ENCODE measurements at places on chromosomes 2 and 18.

DNA sequence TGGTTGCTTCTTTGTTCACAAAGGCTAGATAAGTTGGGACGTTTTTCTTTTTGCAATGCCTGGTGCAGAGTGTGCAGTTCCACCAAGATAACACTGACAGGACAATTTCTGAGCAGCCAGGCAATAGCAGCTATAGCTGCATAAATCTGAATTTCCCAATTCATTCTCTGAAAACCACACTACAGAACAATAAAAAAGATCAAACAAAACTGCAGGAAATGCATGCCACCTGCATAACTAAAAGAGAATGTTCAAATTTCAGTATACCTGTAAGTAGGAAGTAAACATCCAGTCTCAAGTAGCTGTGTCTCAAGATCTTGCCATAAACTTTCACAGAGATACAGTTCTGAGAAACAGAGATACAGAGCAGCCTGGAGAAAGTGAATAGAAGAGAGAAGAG is 5.3 kb upstream of the KCTD18 start:
- no peak for DNase-seq

DNA sequence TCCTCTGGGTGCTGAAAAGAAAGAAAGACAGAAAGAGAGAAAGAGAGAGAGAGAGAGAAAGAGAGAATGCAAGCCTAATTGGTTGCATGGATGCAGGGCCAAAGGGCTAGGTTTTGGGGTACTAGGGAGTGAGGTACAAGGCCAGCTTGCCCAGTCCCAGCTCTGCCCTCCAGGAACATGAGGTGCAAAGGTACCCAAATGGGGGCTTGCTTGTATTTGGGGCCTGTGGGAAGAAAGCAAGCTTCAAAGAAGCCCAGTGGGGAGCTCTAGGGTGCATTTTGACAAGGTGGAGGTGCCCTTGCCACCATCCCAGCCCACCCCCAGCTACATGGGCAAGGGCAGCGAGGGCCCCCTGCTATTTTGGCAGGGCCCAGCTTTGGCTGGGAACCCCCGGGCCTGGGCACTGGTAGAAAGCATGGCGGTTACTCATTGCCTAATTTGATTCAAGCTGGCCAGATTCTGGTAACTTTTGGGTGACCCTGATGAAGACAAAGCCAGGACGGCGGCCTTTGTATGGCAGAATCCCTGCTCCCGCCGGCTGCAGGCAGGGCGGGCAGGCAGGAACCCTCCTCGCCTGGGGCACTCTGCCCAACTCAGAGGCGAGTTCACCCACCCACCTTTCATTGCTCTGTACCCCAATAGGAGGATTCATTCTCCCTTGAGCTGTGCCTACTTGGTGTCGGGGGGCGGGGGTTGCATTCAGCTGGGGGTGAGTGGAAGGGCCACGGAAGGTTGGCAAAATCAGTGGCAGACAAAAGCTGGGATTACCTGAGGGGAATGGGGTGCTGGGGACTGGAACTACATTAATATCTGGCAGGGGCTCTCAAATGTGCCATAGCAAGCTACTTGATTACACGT is 537 bp upstream of the HOXD4 start:
- no peak for DNase-seq

GRCh38 chr2:160667811-160668210 is 174.2 kb upstream of the RBMS1 start:
- no peak for DNase-seq

DNA sequence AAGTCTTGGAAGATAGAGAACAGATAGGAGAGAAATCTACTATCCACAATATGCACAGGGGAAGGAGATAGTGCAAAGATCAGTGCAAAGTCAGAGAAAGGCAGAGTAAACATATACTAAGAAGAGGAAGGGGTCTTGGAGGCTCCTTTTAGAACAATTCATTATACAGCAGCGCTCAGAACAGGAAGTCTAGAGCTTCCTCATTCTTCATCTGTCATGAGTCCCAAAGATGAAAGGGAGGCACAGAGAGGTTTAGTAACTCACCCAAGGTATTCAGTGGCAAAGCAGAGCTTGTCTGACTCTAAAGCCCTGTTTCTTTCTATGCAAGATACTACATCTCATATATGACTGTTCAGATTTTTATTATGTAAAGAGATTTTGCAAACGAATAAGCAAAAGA is 1.4 kb downstream of the SP110 start:
- DNase-seq = no peak

- no peak for DNase-seq
Measured at GRCh38 chr2:144893464-144893863, 373.5 kb upstream of the ZEB2 start.

- no peak for DNase-seq
Measured at GRCh38 chr2:168480825-168481585, 24.9 kb downstream of the CERS6 start.

DNA sequence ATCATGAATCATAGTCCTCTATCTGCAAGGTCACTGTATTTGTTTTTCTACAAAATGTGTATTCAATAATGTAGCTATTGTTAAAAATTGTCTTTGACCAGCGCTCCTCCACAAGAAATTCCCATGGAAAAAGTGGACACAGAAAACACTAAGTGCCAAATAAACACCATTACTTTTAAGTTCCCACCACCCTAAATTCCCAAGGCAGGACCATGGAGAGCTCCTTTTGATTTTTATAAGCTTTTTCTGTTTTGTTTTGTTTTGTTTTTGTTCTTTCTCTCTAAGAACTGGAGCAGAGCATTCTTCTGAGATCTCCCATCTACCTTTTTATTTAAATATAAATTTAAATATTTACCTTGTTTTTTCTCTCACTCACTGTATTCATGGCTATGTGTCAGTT is 44.5 kb downstream of the LRATD1 start:
- no peak for DNase-seq

GRCh38 chr2:105168543-105168942 is 73.0 kb upstream of the GPR45 start:
- DNase-seq = no peak

DNA sequence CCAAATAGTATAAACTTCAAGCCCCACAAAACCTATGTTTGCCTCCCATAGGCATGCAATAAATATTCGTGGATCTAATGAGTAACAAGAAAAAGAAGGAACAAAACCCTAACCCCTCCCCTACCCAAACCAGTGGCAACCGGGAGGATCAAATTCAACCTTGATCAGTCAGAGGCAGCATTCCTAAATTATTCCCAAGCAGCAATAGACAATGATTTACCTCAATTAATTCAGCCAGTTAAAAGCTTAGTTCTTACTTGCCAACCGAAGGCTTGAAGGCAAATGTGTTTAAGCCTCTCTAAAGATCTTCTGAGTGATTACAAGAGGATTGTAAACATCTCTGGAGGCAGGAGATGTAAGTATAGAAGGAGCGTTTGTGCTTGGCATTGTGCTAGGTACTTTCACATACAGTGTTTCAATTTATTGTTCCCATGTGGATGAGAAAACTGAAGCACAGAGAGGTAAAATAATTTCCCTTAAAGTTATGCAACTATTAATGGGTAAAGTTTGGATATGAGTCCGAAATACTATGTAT is 197.7 kb downstream of the MTX2 start:
- no peak for DNase-seq

DNA sequence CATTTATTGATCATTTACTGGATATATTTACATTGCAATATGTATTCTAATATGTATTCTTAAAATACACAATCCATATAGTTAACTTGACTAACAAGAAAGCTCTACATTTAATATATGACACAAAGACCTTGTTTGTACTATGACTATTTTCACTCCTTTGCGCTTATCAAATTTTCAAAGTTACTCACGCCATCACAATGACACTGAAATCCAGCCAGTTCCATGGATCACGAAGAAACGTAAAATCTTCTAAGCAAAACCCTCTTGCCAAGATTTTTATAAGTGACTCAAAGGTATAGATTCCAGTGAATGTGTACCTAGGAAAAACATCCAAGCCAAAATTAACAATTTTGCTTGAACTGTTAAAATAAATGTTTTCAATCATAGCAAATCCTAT is 39.6 kb downstream of the SCN3A start:
- no peak for DNase-seq

DNA sequence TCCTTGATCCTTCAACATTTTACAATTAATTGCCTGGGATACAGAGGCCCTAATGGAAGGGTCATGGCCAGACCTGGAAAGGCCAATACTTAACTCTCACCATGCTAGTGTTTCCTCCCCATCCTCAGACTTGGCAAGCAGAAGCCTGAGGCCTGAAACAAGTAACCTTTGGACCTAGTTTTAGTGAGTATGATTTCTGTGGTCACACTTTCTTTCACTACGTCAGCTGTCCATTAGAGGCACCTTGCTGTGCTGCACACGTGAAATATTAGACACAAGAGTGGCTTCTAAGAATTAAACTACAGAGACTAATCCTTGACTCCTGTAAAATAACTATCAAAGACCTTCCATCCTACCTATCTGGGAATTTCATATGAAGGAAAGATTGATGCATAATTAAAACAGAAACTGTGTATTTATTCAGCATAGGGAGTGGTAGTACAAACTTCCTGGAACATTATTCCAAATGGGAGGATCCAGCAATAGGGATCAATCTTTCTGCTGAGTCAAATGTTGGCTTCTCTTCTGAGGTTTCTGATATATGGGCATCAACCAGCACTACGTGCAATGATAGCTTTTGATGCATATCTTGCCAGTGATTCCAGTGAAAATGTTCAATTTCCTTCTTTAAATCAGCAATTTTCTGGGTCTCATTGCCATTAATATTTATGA is 249.7 kb downstream of the IKZF2 start:
- no peak for DNase-seq

GRCh38 chr2:15662026-15662425 is 70.4 kb downstream of the DDX1 start:
- no peak for DNase-seq

GRCh38 chr18:59900222-59901128 is 679 bp downstream of the PMAIP1 start:
- DNase-seq = peak; percentile 41

- no peak for DNase-seq
Measured at GRCh38 chr2:128313091-128313836, 5.4 kb downstream of the HS6ST1 start.

GRCh38 chr2:65934992-65935629 is 499.8 kb upstream of the MEIS1 start:
- no peak for DNase-seq

GRCh38 chr2:20669562-20670314 is 2.8 kb downstream of the GDF7 start:
- no peak for DNase-seq

GRCh38 chr2:199692489-199692888 is 158.5 kb downstream of the FTCDNL1 start:
- peak; percentile 33 for DNase-seq

GRCh38 chr2:207926133-207926988 is 99.0 kb downstream of the PLEKHM3 start:
- no peak for DNase-seq

DNA sequence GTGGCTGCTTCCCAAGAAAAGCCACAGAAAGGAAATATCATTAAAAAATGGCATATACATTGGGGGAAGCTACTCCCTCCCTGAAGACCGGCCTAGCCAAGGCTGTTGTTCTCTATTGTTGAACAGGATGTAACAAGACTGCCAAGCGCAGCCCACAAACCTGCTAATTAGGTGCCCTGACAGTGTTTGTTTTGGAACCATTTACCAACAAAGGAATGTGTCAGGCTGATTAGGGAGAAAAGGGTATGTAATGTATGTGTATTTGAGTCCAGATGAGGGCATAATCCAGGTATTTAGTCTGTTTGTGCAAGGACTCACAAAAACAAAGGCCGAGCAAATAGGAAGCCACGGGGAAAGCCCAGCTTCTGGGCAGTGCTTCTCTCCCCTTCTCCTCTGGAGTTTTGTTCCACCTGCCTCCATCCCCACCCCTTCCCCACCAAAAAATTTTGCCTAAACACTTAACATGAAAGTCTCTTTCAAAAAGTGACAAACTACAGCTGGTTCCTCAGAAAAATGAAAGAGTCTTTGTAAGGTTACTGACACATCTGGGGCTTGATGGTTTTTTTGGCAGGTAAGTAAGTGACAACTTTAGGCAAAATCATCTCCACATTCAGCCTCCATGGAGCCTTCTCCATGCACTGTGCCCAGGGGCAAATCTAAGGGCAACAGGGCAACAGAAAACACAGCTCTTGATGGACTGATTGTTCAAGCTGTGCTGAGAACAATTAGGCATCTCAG is 78.3 kb upstream of the FZD5 start:
- DNase-seq = no peak

DNA sequence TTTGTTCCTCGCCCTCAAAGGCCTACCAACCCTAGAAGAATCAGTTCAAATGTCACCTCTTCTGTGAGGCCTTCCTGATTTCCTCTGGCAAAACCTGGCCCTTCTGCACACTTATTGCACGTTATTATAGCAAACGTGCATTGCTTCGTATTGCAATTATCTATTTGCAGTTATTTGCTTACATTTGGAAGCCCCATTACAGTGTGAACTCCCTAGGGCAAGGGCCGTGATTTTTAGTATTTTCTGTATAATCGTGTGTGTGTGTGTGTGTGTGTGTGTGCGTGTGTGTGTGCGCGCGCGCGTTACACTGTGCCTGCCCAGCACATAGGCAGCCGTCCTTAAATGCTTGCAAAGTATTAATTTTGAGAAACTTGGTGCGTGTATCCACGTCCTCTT is 460 bp upstream of the SEMA4F start:
- no peak for DNase-seq

DNA sequence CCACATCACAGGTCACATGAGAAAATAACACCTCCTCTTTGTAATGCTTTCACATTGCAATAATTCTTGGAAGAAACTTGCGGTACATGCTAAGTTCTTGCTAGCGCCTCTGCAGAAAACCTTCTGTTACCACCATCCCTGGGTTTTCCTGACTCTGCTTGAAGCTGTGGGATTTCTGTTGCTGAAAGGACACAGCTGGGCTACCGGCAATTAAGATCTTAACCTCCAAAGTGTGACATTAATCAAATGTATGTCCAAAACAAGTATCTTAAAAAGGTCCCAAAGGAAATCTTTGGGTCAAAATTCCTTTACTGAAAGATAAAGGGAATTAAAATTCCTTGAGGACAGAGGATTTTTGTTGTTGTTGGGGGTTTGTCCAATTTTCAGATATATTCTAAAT is 7.5 kb downstream of the CCBE1 start:
- DNase-seq = no peak

GRCh38 chr2:201964631-201965206 is 68.9 kb upstream of the FZD7 start:
- DNase-seq = no peak

- DNase-seq = no peak
Measured at GRCh38 chr2:168049609-168050008, 197.8 kb downstream of the STK39 start.

DNA sequence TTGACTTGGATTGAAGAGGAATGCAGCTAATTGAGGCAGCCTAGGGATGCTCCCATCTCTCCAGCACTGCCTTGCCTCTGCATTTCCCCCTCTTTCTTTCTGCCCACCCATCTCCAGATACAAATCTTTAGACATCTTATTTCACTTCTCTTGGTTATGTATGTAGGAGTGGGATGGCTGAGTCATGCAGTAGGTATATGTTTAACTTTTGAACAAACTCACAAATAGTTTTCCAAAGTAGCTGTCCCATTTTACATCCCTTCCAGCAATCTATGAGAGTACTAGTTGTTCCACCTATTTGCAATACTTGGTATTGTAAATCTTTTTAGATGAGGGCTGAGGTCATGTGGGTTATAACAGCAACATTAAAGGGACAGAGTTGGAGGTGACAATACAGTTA is 329.9 kb downstream of the DYSF start:
- DNase-seq = no peak
